Effector CD4-positive, alpha-beta T cell (primary cell): ENCODE measurements at places on chromosomes 1 and 21.

DNA sequence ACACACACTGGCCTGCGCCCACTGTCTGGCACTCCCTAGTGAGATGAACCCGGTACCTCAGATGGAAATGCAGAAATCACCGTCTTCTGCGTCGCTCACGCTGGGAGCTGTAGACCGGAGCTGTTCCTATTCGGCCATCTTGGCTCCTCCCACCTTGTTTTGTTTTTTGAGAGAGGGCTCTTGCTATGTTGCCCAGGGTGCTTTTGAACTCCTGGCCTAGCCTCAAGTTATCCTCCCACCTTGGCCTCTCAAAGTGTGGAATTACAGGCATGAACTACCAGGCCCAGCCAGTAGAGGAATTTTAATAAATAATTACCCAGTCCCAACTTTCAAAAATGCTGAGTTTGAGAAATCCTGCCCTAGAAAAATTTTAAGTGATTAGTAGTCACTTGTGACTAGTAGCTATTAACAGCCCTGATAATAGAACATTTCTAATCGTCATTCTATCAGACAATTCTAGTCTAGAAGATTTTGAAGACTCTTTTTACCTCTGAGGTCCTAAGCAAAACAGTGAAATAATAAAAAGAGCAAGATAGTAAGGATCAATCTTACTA lies 30.9 kb upstream of the SLC35D1 start:
- DNase-seq = no peak

DNA sequence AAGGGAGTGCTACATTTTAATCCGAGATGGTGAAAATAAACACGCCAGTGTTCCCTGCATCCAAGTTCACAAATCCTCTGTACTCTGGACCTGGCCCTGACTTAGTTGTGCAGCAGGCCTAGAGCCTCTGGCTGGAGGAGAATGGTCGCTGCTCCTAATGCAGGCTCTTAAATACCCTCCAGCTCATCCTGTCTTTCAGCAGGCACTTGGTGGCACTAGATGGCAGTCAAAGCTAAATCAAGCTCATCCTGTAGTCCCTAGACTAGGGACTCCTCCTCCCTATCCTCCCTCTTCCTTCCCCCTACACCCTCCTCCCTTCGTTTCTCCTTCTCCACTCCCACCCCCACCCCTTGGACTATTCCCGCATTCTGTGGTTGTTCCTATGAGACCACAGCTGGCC lies 41.6 kb upstream of the MTR start:
- DNase-seq = no peak

GRCh38 chr1:219954052-219954451 lies 25.7 kb upstream of the SLC30A10 start:
- DNase-seq = no peak

GRCh38 chr1:26098602-26099001 lies 13.0 kb upstream of the PDIK1L start:
- no peak for DNase-seq

DNA sequence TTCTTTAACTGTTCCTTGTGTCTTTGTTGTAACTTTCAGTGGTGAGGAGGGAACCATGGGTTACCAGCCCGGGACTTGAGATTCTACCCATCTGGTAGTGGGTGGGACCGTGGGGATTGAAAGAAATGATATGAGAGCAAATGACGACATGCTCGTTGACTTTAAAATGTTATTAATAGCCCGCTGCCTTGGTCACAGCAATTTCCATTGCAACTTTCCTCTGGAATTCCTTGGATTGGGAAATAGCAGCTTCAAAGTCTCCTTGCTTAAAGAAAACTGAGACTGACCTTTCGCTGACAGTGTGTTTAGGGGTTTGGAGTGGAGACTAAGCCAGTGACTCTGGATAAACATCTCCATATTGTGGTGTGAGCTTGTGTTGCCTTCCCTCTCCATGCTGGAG lies 44.2 kb upstream of the MARK1 start:
- no peak for DNase-seq

GRCh38 chr1:59833022-59833421 lies 18.3 kb downstream of the HOOK1 start:
- DNase-seq = no peak

DNA sequence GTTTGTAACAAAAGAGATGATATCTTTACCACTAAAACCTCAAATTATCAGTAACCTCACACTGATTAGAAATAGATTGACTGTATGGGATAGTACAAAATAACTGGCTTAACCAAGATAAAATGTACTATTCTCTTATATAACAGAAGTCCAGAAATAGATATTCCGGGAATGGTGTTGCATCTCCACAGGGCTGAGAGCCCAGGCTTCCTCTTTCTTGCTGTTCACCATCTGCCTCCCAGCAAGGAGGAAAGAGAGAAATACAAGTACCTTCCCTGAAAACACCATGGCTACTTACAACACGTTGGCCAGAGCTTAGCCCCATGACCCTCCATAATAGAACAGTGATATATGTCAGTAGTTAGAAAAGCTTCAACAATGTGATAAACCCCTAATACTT lies 47.0 kb upstream of the KCNK1 start:
- no peak for DNase-seq

DNA sequence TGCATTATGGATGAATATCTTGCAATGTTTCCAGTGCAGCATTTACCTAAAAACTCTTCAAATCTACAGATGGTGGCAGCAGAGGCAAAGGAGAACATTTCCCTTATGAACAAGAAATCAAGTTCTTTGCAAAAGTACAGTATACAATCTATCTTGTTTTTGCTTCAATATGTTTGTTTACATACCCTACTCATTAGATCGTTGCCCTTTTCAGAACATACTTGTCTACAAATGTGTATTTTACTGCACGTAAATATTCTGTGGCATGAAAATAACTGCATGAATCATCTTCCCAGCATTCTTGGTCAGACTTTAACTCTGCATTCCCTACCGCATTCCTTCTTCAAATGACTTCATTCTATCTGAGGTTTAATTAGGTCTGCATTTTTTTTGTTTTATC lies 212.7 kb downstream of the ZP4 start:
- no peak for DNase-seq

DNA sequence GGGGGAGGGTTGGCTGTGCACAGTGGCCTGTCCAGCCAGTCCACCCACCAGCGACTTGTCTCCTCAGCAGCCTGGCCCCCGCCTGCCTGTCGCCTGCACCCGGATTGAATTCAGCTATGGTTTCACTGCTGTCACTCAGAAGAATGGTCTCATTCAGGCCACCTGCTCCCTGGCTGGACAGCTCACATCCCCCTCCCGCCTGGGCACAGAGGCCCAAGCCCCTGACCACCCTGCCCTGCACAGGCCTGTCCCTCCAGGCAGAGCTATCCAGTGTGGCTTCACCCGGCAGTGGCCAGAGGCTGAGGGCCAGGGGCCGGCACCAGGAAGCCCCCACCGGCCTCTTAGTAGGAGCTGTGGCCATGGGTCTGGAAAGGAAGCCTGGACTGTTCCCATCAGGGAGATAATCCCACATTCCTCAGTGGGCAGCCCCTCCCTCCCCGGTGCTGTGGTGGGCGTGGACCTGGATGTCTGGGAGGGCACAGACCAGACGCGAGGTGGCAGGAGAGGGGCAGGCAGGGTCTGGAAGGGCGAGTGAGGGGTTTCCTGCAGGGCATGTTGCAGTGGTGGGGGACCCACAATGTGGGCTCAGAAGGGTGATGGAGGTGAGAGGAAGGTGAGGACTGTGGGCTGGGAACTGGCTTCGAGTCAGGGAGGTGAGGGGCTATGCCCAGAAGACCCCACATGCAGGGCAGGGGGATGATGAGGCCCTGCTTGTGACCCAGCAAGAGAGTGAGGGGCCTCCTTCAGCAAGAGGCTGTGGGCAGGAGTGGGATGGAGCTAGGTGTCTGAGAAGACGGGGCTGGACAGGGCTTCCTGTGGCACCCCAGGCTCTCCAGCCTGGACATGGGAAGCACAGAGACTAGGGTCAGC lies 30.4 kb downstream of the WNT9A start:
- no peak for DNase-seq
